ENCODE measurements at places on chromosomes 4 and X. TPM values are rescaled to one million over a fixed set of nuclear protein-coding genes. Genes with fewer than 3 reads are reported as not detected.

Gene TLR6
- 2.0 TPM for total RNA-seq

Gene USP27X
- total RNA-seq: 6.5 TPM

Gene PHOX2B
- total RNA-seq: 0.55 TPM

Gene HSFX4
- not detected for total RNA-seq

Gene CLGN
- 22.5 TPM for total RNA-seq

Gene OTUD6A
- not detected for total RNA-seq

Gene LNX1
- total RNA-seq: 12.3 TPM

Gene EPHA5
- total RNA-seq: 34.1 TPM

Gene CD99L2
- 41.2 TPM for total RNA-seq

Gene GYG2
- total RNA-seq: 10.5 TPM

Gene TECRL
- total RNA-seq: 1.2 TPM

Gene MAGEA9B
- not detected for total RNA-seq

Gene SH2D1A
- not detected for total RNA-seq

Gene GSX2
- 3.9 TPM for total RNA-seq

Gene MORF4L2
- 295 TPM for total RNA-seq

Gene H2BW2
- not detected for total RNA-seq

Gene GABRG1
- 4.1 TPM for total RNA-seq

Gene EVC
- total RNA-seq: 52.3 TPM

Gene PPP1R2C
- not detected for total RNA-seq

Gene SPANXA2
- not detected for total RNA-seq

Gene COX7B2
- total RNA-seq: not detected

Gene STARD8
- 10.2 TPM for total RNA-seq

Gene SLC9A7
- total RNA-seq: 21.4 TPM

Gene USO1
- 106 TPM for total RNA-seq

Gene IRS4
- total RNA-seq: 5.8 TPM

Gene FGFR3
- total RNA-seq: 30.0 TPM

Gene ARMCX2
- total RNA-seq: 87.9 TPM

Gene SULT1B1
- 2.5 TPM for total RNA-seq

Gene JCHAIN
- 3.0 TPM for total RNA-seq

Gene MTNR1A
- 1.6 TPM for total RNA-seq

Gene HTR2C
- 0.49 TPM for total RNA-seq

Gene BMPR1B
- 13.0 TPM for total RNA-seq

Gene VCX3B
- not detected for total RNA-seq

Gene SULT1E1
- 35.0 TPM for total RNA-seq

Gene PLK4
- total RNA-seq: 15.7 TPM

Gene ZMAT1
- 32.4 TPM for total RNA-seq

Gene SHOX
- 7.3 TPM for total RNA-seq

Gene FABP2
- total RNA-seq: not detected

Gene NEIL3
- total RNA-seq: 6.4 TPM

Gene NEK1
- total RNA-seq: 28.9 TPM
